Stimulated activated CD8-positive, alpha-beta memory T cell treated with anti-CD3 and anti-CD28 coated beads, Interleukin-15, amount 100 ng/mL, for 1 hour (primary cell): ENCODE measurements at places on chromosomes 7 and 10.

DNA sequence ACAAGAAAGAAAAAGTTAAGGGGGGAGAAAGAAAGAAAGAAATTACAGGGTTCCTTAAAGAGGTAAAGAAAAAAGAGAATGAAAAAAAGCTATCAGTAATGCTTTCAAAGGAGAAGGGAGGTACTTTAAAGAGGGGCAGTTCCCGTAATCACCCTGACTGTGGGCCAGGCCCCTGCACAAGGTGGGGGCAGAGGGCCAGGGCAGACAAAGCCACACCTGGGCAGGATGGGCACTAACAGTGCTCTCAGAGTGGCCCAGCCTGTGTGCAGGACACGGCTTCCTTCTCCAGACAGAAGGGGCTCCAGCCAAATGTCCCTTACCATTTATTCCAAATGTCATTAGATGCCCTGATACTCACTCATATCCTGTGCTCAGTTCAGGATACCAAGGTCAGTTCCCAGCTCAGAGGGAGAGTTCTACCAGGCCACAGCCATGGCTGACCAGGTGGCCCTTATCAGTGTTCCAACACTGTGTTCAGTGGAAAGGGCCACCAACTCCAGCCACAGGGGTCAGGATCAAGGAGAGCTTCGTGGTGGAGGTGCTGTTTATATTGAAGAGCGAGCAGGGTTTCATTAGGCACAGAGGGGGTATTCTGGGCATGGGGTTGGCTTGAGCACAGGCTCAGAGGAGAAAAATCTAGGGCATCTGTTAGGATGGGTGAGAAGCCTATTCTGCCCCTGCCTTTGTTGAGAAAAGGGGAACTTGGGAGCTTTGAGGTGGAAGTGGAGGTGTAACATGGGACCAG is 29.9 kb downstream of the DPCD start:
- DNase-seq: no peak

DNA sequence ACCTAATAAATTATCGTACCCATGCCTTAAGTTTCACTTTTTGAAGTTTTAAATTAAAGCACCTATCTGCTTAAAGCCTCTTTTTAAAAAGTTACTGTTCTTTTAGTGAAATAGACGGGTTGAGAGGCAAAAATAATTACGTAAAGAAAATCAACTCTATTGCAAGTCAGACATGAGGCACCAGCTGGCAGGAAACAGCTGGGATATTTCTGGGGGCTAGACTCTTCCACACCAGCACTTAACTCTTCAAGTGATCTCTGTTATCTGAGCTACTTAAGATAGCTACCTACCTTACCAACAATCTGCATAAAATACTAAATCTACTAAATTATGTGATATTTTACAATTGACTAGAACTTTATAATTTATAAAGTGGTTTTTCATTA is 35.8 kb downstream of the GBF1 start:
- DNase-seq: no peak

DNA sequence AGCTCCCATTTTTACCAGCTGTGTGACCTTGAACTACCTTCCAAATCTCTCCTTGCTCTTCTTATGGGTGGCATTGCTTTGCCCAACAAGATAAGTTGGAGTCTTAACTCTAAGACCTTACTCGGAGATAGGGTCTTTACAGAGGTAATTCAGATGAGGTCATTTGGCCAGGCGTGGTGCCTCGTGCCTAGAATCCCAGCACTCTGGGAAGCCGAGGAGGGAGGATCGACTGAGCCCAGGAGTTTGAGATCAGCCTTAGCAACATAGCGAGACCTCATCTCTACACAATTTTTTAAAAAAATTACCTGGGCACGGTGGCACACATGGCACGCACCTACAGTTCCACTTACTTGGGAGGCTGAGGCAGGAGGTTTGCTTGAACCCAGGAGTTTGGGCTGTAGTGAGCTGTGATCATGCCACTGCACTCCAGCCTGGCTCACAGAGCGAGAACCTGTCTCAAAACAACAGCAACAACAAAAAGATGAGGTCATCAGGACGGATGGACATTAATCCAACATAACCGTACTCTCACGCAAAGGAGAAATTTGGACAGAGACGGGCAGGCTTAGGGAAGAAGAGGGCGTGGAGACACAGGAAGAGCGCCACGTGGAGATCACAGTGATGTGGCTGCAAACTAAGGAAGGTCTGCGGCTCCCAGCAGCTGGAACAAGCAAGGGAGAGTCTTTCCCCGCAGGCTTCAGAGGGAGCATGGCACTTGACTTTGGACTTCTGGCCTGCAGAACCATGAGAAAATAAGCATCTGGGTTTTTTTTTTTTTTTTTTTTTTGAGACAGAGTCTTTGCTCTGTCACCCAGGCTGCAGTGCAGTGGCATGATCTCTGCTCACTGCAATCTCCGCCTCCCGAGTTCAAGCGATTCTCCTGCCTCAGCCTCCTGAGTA is 122.3 kb upstream of the CARD11 start:
- no peak for DNase-seq

- no peak for DNase-seq
Observed at GRCh38 chr10:132070724-132071123, 5.0 kb downstream of the JAKMIP3 start.

DNA sequence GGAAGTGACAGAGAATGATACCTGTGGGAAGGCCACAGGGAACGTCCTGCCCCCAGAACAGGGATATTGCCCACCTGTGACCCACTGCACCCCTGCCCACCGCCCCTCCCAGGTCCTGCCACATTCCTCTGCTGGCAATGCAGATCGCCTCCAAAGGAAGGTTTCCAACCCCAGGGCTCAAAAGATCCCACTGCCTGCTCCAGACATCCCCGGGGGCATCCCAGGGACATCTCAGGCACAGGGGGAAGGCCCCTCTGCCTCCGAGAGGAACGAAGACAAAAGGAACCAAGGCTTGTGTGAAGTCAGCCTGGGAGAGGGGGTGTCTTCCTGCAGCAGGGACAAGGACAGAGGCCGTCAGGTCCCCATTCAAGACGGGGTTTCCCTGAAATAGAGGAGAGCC is 28.5 kb downstream of the NUDT1 start:
- DNase-seq: no peak

DNA sequence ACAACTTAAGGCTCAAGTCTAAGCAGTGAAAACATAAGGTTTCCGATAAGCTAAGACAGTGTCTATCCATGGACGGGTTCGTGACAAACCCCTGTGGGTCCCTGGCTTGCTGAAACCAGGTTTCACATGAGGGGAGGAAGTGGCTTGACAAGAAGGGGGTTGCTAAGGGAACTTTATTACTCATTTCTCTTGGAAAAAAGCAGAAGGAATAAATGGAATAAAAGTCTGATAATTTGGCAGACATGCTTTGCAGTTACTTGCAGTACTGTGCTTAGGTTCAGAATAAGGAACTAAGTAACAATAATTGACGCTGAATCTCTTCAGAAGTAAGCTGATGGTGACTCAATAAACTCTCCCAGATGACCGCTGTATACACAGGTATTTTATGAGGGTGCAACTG is 34.7 kb downstream of the RBM17 start:
- DNase-seq: no peak

GRCh38 chr7:87219545-87220025 is at the start of gene TMEM243:
TMEM243 (minus strand) TSS chr7:87219732; CDS start chr7:87219503, 229 bp downstream.
- DNase-seq: peak; percentile 66

GRCh38 chr10:112213836-112214235 is 30.3 kb upstream of the GPAM start:
- DNase-seq: no peak

- DNase-seq: no peak
Observed at GRCh38 chr7:158257001-158257400, 330.6 kb downstream of the PTPRN2 start.

- no peak for DNase-seq
Observed at GRCh38 chr7:134878746-134879357, 99.4 kb downstream of the CALD1 start.

DNA sequence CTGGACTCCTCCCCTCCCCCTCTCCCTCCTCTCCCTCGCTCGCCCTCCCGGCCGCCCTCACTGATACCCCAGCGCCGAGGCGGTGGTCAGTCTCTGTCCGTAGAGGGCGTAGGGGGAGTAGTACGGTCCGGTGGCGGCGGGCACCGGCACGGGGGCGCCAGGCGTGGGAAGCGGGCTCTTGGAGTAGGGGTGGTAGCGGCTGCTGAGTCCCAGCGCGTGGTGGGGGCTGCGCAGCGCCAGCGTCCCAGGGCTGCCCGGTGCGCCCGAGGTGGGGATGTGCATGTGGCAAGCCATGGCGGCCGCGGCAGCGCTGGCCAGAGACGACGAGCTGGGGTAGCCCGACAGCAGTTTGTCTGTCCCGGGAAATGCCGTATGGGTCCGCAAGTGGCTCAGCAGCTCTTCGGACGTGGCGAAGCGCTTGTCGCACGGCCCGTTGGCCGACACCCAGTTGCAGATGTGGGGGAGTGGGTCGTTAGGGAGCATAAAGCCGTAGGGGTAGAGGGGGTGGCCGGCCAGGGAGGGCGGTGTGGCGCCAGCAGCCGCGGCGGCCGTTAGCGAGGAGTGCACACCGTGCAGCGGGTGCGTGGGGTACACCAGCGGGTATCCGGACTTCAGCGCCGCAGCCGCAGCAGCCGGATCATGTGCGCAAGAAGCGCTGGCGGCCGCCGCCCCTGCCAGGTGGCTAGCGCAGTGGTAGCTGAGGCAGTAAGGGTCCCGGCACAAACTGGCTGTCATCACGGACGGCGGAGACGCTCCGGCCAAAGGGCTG is 2.7 kb downstream of the ZNF503 start:
- DNase-seq: no peak

DNA sequence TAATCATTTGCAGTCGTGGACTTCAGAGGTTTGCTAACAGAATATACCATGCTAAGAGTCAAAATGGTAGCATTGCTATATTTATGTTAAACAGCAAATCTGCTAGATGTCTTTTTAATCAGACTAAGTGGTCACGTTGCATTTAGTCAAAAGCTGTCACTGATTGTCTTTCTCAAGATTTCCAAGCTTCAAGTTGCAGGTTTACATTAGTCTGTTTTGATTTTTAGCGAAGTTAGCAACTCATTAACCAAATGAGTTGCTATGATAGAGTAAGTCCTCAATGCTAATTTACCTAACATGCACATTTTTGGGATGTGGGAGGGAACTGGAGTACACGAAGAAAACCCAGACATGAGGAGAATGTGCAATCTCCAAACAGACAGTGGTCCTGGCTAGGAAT is 653.2 kb downstream of the TNS3 start:
- DNase-seq: no peak

GRCh38 chr7:11833431-11833830 is 1.4 kb upstream of the THSD7A start:
- DNase-seq: no peak

DNA sequence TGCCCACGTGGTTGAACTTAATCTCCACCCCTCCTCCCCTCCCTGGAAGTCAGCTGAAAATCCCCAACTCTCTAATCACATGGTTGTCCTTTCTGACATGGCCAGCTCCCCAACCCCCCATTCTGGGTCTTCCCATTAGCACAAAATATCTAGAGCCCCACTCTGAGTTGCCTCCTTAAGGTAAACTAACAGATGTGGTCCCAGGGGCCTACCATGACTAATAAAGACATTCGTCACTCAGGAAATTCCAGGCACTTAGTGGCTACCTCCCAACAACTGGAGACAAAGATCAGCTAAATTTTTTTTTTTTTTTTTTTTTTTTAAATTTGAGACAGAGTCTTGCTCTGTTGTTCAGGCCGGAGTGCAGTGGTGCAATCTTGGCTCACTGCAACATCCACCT is 21.1 kb downstream of the CCDC126 start:
- DNase-seq: no peak

DNA sequence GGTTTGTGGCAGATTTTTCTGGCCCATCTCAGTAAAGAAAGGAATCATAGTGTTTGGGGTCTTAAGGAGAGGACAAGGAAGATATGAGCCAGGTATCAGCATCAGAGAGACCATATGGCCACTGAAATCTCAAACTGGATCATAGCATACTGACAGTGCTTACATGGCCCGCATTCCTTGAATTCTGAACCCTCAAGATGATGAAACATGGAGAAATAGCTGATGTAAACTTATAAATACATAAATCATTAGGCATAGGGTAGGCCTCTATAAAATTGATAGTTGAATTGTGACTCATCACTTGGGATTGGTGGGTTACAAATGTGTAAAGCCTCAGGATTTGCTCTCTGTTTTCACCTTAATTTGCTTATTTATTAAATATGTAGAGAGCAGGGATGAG is 688.5 kb downstream of the CNTNAP2 start:
- no peak for DNase-seq

DNA sequence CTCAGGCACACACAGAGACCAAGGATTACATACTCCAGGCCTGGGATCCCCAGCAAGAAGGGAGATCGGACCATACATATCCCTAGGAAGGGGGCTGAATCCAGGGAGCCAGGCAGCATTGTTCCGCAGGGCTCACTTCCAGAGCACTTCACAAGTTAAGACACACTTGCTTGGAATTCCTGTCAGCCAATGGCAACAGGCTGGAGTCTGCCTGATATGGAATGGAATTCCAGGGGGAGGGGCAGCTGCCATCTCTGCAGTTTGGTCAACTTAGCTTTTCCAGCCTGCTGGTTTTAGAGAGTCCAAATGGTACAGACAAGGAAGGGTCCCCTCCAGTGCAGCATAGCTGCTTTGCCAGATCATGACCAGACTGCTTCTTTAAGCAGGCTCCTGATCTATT is 290.0 kb upstream of the GLI3 start:
- DNase-seq: no peak

DNA sequence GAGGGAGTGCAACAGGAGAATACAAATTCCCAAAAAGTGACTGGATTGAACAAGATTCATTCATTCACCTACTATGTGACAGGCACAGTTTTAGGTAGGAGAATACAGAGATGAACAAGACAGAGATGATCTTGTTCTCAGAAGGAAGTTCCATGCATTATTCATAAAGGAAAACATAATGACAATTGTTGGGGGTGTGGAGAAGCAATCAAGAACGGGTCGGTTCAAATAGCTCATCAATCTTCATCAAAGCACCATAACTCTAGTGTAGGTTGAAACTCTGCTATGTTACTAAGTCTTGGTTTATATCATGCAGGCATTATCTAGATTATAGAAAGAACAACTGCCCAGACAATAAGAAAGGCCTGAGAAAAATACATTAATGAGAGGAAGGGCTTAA is 243.7 kb downstream of the DGKI start:
- DNase-seq: no peak

- no peak for DNase-seq
Observed at GRCh38 chr10:70576803-70577517, 25.6 kb downstream of the PRF1 start.

- no peak for DNase-seq
Observed at GRCh38 chr7:46945328-46945727, 636.6 kb downstream of the TNS3 start.

GRCh38 chr7:144969787-144970186 is 133.9 kb upstream of the TPK1 start:
- DNase-seq: no peak

- no peak for DNase-seq
Observed at GRCh38 chr7:78090616-78091015, 292.0 kb downstream of the PHTF2 start.

DNA sequence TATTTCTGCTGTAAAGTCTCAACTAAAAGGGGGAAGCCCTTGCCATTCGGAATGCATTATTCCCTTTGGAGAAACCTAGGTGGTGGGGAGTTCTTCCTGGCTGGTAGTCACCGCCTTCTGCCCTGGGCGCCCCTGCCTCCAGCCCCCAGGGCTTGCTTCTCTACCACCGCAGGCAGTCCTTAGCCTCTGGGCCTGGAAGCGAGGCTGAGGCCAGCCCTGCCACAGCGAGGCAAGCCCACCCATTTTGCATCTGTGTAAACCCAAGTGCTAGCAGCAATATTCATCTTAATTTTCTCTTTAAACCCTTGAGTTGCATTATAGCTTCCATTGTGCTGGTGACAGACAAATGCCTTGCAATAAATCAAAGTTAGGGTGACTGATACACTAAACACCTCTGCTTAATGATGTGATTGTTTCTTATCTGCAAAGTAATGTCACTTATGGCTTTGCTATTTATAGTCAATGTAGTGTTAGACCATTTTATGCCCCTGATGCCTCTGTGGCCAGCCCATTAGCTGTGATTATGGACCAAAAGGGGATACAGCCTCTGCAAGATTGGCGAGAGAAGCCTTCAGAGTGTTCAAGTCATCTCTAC is 26.2 kb upstream of the MGMT start:
- DNase-seq: no peak
